AG09309 (cell line): ENCODE measurements at places on chromosomes 6 and 20.

DNA sequence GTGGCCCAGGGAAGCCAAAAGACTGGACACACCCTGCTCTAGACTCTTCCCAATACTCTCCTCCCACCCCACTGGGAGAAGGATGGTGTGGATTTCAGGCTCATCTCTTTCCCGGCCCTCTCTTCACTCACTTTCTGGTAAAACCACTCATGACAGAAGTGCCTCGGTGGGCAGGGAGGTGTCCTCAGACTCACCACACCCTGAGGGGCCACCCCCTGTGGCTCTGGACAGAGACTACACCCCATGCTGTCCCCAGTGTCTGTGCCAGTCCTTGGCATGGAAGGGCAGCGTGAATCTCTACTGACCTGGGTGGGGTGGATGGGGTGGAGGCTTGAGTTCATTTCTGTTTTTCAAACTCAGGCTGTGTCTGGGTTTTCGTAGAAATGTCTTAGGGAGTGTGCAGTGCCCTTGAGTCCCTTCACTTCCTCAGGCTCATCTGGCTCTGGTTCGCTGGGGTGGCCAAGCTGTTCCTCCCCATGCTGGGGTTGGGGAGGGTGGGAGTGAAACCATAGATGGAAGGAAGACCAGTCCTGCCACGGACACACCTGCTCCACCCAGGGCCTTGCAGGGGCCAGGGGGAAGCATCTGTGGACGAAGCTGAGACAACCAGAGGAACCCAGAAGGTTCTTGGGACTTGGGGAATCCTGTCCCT lies 59.1 kb downstream of the EZR start:
- no peak for DNase-seq

- peak; percentile 87 for DNase-seq
These were observed 45.0 kb downstream of the PHACTR1 start for GRCh38 chr6:12761376-12762115.

DNA sequence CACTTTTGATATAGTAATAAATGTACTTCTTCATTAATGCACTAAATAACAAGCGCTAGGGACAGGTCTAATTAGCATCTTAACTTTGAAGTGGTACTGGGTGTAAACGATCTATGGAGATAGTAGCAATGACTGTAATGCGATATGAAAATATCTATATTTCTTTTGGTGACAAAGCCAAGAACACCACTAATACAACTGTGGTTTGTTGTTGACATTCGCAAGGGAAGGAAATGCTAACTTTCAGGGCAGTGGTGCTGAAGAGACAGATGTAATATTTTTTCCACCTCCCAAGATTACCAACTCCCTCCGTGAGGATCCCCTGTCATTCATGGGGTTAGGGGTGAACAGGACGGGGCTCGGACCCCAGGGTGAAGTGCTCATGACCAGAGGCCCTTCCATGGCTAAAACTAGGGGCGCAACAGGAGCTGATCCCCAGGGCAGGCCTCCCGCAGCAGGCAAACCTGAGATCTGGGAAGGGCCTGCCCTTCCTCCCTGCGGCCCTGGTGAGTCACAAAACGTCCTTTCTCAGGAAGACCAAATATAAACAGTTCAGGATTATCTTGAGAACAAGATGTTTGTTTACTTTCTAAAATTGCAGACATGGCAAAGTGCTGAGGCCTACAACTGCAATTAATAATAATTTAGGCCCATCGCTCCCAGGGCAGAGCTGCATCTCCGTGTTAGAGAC lies 65.0 kb upstream of the TOX2 start:
- no peak for DNase-seq

- DNase-seq: no peak
These were observed 34.8 kb downstream of the MDFI start for GRCh38 chr6:41672816-41673703.

DNA sequence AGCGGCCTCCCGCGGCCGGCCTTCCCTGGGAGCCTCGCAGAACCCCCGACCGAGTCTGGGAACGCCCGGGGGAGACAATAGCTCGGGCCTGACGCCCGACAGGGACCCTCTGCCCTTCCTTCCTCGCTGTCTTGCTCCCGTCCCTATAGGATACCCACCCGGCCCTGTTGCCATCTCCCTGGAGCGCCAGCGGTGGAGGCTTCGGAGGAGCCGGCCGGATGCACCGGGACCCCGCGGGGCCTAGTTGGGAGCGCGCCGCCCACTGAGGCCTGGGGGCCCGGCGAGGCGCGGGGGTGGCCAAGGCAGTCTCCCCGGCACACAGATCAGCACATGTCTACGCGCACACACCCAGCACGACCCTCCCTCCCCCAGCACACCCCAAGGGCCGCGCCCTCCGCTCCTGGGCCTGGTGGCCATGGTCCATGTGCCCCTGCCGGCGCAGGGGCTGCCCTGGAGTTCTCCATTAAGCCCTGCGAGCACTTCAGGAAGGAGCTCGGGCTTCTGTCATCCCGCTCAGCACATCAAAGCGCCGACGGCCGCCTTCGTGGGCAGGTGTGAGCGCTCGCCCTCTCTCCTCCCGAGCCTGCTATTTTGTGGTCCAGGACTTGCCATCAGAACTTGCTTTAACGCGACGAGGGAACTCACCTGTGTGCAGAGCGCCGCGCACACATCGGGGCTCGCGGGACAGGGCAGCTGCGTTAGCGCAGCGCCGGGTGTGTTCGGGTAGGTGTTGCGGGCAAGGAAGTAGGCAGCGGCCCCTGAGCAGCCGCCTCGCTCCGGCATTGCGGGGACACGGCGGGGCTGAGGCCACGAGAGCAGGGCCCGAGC lies 3.7 kb downstream of the FOXF2 start:
- DNase-seq: no peak

DNA sequence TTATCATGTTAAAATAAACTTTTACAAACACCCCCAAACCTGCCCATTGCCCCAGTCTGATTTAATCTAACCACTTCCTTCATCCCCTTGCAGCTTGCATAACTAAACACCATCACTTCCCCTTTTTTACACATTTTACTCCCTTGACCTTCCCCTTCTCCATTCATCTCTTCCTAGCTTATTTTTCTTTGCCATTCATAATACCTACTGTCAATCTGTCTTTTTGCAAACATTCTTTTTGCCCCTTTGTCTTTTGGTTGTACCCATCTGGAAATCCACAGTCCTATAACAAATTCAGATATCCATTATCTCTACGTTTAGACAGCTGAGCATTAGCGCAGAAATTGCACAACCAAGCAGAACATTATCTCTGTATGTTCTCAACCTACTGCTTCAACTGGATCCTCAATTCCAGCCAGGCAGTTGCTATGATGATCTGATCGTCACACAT lies 51.2 kb downstream of the C6orf52 start:
- DNase-seq: no peak

DNA sequence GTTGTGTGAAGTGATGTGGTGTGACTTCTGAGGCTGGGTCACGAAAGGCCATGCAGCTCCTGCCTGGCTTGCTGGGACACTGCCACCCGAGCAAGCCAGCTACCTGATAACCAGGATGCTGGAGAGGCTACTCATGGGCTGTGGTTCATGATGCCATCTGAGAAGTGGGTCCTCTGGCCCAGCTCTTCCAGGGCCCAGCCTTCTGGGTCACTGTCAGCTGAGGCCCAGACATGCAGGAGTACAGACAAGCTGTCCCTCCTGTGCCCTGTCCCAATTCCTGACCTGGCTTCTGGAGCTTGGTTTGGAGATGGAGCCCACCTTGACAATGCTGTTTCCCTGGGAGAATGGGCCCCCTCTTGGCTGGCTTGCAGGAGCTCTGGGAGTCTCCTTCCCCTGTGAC lies 87.0 kb downstream of the DHX35 start:
- no peak for DNase-seq

DNA sequence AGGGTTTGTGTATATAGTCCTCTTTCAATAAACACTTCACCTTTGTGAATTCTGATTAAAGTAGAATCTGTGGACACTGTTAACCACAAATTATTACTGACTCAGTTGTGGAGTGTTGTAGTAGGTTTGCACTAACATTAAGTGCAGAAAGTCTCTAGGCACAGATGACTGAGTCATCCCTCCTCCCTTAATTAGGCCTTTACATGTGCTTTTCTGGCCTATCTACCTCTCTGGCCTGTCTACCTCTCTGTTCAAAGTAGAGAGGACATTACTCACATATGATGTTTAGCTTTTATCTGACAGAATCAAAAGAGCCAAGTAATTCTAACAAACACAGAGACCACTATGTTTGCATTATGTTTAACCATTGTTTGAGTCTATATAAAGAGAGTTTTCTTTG lies 783.0 kb downstream of the TENT5A start:
- no peak for DNase-seq

DNA sequence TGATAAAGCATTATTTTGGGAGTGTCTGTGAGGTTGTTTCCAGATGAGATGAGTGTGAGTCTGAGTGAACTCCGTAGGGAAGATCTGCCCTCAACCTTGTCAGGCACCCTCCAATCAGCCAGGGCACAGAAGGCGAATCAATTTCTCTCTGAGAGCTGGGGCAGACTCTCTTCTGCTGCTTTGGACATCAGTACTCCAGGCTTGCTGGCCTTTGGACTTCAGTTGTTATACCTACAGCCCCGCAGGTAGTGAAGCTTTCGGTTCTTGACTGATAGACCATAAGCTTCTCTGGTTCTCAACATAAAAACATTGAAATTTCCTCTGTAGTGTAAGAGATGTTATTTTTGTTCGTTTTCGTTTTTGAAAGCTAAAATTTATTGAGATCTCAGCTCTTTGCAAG lies 71.4 kb downstream of the MAFB start:
- no peak for DNase-seq
